ENCODE measurements at places on chromosomes 2 and 18.

- DNase-seq = no peak
Measured at GRCh38 chr2:109455731-109456691, 157.8 kb downstream of the SEPTIN10 start.

DNA sequence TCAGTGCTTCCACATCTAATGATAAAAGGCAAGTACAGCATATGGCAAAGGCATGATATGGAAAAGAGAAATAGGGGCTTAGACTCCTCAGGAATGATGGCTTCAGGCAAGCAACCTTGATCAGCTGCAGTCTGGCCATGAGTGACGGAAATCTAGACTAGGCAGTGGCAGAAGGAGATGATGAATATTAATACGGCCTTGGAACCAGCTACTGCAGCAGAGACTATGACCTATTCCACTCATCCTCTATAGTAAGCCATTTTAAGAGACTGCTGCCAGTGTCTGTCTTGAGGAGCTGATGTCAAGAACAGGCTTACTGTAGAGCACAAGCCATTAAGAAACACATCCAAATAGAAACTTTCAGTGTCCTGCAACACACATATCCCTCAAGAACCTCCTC, 23.7 kb downstream of the ASXL2 start:
- no peak for DNase-seq

GRCh38 chr18:75122334-75122958, 86.5 kb downstream of the PTGR3 start:
- DNase-seq = no peak

- no peak for DNase-seq
Measured at GRCh38 chr2:76668279-76668678, 853.9 kb downstream of the LRRTM4 start.

- no peak for DNase-seq
Measured at GRCh38 chr2:20418519-20418918, 28.4 kb upstream of the RHOB start.

DNA sequence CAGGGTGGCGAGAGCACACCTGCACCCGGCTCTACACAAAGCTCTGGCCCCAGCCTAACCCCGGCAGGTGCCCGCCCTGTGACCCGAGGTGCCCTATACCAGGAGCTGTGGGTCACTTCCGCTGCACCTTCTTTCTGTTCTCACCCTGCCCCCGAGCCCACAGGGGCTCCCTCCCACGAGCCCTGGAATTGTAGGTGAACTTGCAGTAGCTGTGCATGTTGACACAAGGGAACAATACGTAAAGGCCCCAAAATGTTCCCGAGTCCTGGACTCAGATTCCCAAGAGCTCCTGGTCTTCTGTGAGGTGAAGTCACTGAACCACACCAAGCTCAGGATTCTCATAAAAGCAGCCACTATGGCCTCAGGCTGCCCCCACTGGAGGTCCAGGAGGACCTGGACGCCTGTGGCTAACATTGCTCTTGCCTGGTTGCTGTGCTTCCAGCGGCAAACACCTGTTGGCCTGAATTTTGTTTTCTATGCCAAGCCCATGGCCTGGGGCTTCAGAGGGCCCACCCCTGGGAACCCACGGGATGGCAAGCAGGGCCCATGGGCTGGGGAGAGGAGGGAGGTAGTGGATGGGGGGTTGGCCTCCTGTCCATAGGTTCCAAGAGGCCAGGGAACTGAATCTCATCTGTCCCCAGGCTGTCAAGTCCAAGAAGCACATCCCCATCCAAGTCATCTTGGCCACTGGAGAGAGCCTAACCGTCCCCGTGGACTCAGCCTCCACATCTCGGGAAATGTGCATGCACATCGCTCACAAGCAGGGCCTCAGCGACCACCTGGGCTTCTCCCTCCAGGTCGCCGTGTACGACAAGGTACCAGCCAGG, 23.2 kb upstream of the GPR17 start:
- DNase-seq = no peak

DNA sequence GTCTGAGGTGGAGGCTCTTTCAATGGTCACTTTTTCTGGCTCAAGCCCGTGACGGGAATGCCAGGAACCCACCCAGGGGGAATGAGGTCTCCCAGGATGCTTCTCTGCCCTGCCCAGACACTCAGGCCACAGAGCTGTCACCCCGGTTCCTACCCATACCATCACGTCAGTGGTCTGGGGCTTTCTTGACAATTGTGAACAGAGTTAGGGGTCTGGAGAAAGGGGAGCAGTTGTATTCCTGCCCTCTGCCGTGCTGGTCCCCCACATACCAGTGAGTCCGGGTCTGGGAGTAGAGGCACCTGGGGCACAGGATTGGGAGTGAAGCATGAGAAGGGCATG, 97.2 kb downstream of the B3GNT2 start:
- DNase-seq = no peak

GRCh38 chr18:79979843-79980242, 8.5 kb downstream of the TXNL4A start:
- no peak for DNase-seq

- DNase-seq = no peak
Measured at GRCh38 chr2:79994965-79995364, 309.6 kb downstream of the LRRTM1 start.

DNA sequence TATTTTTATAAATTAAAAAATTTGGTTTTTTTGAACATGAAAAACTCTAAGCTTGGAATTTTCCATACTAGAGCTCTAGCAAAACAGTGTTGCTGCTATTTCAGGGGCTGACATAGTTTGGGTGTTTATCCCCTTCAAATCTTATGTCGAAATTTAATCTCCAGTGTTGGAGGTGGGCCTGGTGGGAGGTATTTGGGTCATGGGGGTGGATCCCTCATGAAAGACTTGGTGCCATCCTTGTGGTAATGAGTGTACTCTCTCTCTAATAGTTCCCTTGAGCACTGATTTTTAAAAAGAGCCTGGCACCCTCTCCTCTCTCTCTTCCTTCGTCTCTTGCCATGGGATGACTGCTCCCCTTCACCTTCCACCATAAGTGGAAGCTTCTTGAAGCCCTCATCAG, 244.6 kb upstream of the UBE2E3 start:
- DNase-seq = no peak

DNA sequence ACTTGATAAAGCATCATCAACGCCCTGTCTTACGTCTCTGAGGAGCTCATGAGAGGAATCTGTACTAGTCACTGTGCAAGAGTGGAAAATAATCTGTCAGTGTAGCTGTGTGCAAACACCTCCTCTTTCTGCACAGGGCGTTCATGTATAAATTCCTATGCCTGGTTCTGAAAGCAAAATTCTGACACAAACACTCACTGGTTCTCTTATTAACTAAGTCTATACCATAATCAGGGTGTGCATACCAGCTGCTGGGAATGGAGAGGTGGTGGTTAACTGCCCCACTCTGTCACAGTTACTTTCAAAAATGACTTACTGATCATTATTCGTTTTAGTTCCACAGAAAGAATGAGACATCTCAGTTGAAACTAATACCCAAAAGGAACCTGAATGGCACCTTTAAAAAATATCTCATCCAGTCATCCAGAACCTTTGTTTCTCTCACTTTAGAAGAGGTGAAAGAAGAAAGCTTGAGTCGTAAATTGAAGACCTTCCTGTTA, 35.7 kb downstream of the STK39 start:
- DNase-seq = no peak

- no peak for DNase-seq
Measured at GRCh38 chr2:190210471-190210870, 109.2 kb downstream of the HIBCH start.

- DNase-seq = no peak
Measured at GRCh38 chr2:171595456-171595855, 73.2 kb downstream of the CYBRD1 start.

DNA sequence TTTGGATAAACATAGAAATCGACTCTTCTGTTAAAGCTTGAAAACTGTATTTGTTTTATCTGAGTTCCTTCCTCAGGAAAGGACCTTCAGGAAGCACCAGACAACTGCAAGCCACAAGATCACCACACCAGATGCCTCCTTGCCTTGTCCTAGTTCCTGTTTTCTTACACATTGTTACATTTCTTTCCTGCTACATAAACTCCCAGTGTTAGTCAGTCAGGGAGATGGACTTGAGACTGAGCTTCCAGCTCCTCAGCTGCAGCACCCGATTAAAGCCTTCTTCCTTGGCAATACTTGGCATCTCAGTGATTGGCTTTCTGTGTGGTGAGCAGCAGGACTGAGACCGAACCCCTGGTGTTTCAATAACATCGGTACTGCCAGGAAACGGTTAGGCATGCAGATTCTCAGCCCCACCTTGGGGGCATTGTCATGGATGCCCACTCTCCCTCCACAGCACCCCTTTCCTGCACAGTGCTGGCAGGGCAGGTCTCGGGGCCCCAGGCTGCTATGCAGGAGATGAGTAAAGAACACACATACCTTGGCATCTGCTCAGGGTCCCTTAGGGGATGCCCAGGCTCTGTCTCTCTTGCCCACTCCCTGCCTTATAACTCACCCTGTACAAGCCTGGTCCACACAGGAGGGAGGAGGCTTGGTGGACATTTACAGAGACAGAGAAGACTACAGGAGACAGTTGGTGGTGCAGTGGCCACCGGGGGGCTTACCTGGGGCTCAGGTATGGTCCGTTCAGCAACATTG, 32.6 kb downstream of the ANKMY1 start:
- DNase-seq = no peak

GRCh38 chr18:50373561-50374219, 1.2 kb upstream of the SKA1 start:
- DNase-seq = no peak

All from left ventricle myocardium superior (tissue), 1 donor.